RKO (cell line): ENCODE measurements at places on chromosomes 4 and X.

- no peak for DNase-seq
These were observed 97.9 kb upstream of the ADAMTS3 start for GRCh38 chr4:72666910-72667309.

GRCh38 chrX:80648023-80648422, 161.7 kb downstream of the BRWD3 start:
- peak; percentile 48 for DNase-seq

DNA sequence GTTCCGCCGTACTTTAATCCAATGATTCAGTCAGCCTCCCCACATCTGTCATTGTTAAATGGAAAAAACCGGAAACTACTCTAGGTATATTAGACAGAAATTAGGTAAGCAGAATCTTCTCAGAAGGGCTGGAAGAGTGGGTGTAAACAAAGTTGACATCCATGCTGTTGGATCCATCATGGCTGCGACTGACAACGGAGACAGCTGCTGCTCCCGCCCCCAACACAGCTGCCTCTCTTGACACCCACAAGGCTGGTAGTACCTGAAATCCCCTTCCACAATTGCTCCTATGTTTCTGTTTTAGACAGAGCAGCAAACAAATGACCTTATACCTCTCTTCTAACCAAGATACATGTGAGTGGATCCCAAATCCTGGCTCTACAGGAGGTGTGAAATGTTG, 66.6 kb downstream of the RXFP1 start:
- DNase-seq, result no peak

- no peak for DNase-seq
These were observed 42.9 kb upstream of the PROM1 start for GRCh38 chr4:16126714-16127113.

DNA sequence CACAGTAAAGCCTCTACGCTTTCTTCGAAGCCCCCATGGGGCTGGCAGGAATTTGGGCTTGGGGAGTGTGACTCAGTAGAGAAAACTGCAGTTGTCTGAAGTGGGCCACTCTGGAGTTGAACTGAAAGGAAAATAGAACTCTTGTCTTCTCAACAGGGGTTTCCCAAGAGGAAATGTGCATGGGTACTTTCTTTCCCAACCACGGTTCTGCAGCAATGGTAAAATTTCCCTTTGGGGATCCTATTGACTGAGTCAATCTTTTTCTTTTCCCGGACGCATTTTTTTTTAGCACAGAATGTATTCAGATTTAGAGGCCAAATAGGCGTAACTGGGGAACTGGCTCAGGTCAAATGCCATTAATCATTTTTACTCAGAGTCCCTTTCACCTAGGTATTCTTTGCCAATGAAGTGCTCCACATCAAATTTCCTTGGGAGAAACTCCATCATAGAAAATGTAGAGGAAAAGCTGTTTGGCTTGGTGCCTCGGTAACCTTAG, 269.3 kb downstream of the STIM2 start:
- no peak for DNase-seq

GRCh38 chr4:25978327-25978726, 64.3 kb downstream of the SMIM20 start:
- DNase-seq, result no peak
